ENCODE measurements at places on chromosomes 16 and 17. TPM values are rescaled to one million over a fixed set of nuclear protein-coding genes. Genes with fewer than 3 reads are reported as not detected.
A peak's percentile ranks its signal among the peaks of the same experiment; 100 is the strongest.

DNA sequence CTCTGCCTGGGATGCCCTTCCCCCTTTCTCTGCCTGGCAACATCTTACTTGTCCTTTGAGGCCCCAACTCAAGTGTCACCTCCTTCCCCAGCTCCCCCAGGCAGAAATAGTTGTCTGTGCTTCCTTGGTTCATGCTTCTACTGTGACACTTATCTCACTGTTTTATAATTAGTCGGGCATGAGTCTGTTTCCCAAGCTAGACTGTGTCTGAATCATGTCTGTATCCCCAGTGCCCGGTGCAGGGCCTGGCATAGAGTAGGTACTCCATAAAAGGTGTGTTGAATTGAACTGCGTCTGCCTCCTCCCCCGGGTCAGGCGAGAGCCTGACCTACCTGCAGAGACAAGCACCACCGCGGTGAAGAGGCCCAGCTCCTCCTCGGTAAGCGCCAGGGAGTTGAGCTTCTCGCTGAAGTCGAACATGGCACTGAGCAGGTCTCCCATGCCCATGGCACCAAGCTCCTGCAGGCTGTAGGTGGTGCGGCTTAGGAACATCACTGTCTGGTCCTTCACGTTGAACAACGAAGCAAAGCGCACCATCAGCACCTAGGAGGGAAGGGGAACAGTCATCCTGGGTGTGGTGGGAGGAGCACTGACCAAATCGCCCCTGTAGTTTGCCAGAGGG, 6.7 kb downstream of the NR1D1 start:
- no peak for DNase-seq

DNA sequence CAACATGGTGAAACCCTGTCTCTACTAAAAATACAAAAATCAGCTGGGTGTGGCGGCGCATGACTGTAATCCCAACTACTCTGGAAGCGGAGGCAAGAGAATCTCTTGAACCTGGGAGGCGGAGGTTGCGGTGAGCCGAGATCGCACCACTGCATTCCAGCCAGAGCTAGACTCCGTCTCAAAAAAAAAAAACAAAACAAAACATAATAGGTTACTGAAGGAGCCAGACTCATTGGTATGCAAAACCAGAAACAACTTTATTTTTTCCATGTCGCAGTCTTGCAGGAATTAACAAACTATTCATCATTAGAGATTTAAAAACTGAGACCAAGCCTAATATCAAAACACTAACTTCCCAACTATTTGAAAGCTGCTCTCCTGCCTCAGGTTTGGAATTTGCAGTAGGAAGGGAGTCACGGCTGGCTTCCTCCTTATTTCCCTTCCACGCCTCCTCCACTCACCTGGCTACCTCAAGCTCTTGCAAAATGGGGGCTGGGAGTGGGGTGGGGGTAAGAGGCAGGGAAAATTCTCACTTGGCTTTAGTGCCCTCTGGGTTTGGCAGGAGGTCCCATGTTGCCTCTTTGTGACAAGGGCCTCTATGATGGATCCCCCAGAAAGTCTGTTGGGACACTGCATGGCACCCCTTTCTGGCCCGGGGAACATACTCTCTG, 34.1 kb upstream of the MYH10 start:
- DNase-seq, result no peak

GRCh38 chr16:56282451-56282850, 91.2 kb downstream of the GNAO1 start:
- DNase-seq, result no peak

- DNase-seq, result no peak
These were observed 6.0 kb upstream of the BHLHA9 start for GRCh38 chr17:1264196-1264595.

DNA sequence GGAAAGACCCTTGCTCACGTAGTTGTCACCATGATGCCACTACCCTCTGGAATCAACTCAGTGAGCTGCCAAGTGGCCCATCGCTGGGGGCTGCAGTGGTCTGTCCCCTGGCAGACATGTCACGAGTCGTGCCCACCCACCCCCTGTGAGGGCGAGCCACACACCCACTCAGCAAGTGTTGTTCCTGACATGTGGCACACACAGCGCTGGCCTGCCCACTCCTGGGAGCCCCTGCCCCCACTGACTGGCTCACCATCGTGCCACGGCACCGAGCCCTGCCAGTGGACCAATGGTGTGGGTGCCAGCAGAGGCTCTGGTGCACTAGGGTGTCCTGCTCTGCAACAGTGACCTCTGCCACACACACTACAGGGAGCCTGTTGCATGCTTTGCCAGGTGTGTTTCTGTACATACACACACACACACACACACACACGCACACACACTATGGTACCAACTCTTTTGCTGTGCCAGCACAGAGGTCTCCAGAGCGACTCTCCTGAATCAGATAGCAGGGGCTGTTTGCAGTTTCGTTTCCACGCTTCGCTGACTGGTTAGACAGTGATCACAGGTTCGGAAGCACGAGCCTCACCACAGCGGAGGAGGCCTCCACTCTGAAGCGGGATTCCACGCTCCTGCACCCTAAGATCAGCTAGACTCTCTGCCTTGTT, 7.7 kb downstream of the RTN4RL1 start:
- no peak for DNase-seq

IGF2BP1 gene
- total RNA-seq, result not detected

GRCh38 chr16:21584817-21585216, 14.6 kb upstream of the METTL9 start:
- no peak for DNase-seq

NACA2 gene
- not detected for total RNA-seq

TPSG1 gene
- total RNA-seq, result 0.40 TPM

DNA sequence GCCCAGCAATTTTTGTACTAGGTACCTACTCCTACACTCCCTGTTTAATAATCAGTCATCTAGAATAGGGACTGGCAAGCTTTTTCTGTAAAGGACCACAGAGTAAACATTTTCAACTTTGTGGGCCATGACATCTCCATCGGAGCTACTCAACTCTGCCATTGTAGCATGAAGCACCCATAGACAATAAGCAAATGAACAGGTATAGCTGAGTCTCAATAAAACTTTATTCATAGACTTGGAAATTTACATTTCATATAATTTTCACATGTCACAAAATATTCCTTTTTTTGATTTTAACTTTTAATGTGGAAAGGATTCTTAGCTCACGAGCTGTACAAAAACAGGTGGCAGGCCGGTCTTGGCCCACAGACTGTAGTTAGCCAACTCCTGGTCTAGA, 345.8 kb downstream of the SOX9 start:
- DNase-seq, result no peak

DNA sequence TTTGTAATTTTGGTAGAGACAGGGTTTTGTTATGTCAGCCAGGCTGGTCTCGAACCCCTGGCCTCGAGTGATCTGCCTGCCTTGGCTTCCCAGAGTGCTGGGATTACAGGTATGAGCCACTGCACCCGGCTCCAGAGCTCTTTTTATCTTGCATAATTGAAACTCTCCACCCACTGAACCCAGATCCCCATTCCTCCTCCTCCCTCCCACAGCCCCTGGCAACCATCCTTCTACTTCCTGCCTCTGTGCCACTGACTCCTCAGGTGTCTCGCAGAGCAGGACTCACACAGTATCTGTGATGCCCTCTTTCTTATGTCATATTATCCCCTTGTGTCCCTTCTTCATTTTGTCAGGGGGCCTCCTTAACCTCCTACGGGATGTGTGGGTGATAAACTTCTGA, 340.7 kb downstream of the SLC39A11 start:
- no peak for DNase-seq

STX1B gene
- 0.14 TPM for total RNA-seq

TMC6 gene
- total RNA-seq, result 687 TPM

SLC35G6 gene
- total RNA-seq, result not detected

- DNase-seq, result no peak
These were observed 39.7 kb upstream of the IRX3 start for GRCh38 chr16:54326266-54326662.

TMEM204 gene
- total RNA-seq, result 14.1 TPM

DNA sequence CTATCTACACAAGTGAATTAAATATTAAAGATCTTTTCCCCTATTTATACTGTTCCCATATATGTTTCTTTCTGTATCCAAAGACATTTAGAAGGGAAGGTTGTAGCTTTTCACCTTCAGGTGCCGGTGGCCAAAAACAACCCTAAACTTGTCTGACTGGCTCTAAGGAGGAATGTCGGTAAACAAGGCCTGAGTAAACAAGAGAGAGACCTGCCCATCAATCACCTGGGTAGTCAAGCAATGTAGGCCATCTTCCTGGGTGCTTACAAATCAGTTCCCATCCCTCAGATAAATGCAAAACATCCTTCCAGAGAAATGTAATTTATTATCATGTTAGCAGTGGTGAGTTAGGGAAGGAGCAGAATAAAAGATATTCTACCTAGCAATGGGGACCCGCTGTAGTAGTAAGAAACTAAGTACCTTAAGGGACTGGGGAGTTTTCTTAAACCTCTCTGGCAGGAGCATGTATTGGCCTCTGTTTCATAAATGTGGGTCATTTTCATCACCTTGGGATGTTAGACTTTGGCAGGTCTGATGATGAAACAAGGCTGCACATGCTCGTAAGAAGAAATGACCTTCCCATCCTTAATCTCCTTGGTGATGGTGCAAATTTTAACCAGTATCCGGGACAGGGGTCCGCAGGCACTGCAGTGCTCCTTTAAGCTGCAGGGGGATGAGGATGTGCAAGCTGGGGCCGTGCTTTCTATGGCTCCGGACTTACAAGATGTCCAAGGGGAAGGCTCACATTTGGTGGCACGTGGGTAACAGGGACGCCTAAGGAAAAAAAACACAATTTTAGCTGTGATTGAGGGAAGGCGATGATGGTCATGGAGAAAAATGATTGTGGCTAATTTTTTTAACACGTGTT, 8.4 kb downstream of the KRT39 start:
- DNase-seq, result no peak

GRCh38 chr17:58097384-58098088, 14.3 kb downstream of the DYNLL2 start:
- no peak for DNase-seq

FBF1 gene
- total RNA-seq, result 24.9 TPM

DNA sequence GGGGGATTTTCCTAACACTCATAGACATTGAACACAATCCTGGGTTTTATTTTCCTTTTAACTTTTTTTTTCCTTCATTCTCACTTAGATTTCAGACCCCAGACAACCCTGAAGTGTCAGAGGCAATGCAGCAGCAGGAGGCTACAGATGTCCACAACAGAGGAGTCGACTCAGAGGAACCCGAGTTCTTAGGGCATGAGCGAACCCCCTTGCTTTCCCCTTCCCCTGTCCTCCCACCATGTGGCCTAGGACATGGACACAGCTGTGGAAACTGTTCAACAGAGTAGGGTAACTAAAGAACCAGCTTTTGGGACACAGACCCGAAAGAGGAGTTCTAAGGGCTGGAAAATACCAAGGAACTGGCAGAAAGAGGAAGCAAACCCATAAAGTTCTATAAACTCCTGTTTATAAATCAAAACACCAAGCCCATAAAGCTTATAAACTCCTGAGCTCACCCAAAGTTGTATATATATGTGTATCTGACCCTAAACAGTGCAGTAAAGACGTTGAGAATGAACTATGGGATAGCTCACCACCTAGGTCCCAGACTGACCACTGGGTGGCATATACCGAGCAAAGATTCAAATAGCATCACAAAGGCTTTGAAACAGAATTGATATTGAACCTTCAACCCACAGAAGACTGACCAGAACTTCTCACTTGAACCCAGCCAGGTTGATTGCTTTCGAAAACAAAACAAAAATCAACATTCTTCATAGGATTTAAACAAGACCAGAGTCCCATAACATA, 33.9 kb downstream of the CMTM4 start:
- peak; percentile 10 for DNase-seq

DNA sequence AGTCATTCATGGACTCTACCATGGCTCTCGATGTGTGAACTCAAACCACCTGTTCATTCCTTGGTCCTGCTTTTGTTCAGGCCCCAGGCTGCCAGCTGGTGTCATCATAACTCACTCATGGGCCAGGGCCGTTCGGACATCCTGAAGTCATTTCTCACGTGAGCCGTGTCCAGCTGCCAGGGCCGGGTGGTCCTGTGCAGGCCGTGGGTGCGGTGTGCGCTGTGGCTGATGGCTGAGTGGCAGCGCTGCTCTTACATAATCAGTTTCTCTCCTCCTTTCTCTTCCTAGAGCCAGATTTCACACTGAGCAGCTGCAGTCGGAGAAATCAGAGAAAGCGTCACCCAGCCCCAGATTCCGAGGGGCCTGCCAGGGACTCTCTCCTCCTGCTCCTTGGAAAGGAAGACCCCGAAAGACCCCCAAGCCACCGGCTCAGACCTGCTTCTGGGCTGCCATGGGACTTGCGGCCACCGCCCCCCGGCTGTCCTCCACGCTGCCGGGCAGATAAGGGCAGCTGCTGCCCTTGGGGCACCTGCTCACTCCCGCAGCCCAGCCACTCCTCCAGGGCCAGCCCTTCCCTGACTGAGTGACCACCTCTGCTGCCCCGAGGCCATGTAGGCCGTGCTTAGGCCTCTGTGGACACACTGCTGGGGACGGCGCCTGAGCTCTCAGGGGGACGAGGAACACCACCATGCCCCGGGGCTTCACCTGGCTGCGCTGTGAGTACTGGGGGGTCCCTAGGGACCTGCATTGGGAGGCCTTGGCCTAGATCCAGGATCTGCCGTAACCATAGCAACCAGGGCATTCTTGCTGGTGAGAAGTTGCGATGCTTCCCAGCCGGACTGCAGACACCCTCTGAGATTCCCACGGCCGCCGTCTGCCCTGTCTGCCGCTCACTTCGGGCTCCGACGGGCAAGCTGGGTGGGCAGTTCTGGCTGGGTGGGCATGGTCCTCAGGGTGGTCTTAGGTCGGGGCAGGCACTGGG, at the start of gene IL34:
Gene IL34, plus strand, starts transcription at position 300 of the 982 bp plus-strand sequence. Its CDS starts 389 bp downstream, at position 689.
- no peak for DNase-seq

- no peak for DNase-seq
These were observed 10.6 kb upstream of the CES3 start for GRCh38 chr16:66950437-66950836.

GRCh38 chr17:16649585-16649984, 4.1 kb downstream of the ZNF624 start:
- DNase-seq, result no peak

DNA sequence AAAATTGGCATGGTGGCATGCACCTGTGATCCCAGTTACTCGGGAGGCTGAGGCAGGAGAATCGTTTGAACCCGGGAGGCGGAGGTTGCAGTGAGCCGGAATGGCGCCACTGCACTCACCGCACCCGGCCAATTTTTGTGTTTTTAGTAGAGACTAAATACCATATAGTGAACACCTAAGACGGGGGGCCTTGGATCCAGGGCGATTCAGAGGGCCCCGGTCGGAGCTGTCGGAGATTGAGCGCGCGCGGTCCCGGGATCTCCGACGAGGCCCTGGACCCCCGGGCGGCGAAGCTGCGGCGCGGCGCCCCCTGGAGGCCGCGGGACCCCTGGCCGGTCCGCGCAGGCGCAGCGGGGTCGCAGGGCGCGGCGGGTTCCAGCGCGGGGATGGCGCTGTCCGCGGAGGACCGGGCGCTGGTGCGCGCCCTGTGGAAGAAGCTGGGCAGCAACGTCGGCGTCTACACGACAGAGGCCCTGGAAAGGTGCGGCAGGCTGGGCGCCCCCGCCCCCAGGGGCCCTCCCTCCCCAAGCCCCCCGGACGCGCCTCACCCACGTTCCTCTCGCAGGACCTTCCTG, at the start of gene HBQ1:
Gene HBQ1, plus strand, starts transcription at position 359 of the 575 bp plus-strand sequence. Its CDS starts 28 bp downstream, at position 387.
- DNase-seq, result peak; percentile 62

- peak; percentile 76 for DNase-seq
These were observed 9.2 kb upstream of the PRKCB start for GRCh38 chr16:23826528-23827045.

ITGB4 gene
- 0.38 TPM for total RNA-seq

- DNase-seq, result no peak
These were observed 11.4 kb upstream of the DNAI2 start for GRCh38 chr17:74262601-74263000.

Measured in natural killer cell (primary cell).